ENCODE measurements at places on chromosomes 16 and 17.

DNA sequence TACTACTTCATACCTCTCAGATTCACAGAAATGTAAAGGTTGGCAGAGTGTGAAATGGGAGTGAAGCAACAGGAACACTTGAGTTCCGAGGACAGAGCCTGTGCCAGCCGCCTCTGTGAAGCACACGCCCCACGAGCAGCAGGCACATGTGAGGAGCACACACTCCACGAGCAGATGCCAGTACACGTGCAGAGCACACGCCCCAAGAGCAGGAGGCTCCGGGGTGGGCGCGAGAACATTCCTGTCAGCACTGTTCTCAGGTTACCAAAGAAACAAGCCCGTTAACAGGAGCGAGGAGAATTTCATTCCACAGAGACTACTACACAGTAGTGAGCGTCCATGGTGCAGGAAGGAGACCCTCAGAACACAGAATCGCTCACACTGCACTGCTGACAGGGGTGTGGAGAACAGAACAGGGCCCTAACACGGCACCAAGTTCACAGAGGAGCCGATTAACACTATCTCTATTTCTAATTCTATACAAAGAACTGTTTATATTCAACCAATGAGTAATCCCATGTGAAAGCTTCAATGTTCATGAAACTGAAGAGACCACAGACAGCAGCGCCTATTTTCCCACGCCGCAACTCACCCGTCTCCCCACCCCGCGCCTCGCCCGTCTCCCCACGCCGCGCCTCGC, 40.1 kb downstream of the KLHDC4 start:
- DNase-seq: no peak

- no peak for DNase-seq
Observed at GRCh38 chr16:83561876-83562275, 245.9 kb upstream of the HSBP1 start.

DNA sequence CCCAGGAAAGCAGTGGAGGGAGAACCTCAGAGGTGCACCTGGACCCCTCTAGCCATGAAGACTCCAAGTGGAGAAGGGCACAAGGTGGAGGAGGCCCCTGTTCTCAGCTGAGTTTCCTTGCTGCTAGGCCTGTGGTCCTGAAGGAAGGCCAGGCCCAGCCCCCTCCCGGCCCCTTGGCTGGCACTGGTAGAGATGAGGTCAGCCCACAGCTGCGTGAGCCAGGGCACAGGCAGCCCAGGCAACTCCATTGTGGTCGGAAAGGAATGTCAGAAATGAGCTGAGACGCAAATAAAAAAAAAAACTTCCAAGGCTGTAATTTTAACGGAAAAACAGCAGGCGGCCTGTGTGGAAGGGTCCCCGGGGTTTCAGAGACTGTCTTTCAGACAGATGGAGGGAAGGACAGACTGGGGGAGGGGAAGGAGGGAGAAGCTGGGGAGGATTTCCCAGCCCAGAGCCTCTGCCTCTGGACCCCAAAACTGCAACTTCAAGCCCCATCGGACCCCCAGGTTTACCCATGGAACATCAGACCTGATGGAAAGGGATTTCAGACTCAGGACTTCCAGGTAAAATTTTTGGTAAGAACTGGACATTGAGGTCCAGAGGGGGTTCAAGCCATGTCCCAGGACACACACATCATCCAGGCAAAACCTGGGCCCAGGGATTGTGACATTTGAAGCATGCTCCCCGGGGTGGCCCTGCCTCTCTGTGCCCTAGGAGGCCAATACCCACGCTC, 25.6 kb upstream of the MRPS23 start:
- no peak for DNase-seq

DNA sequence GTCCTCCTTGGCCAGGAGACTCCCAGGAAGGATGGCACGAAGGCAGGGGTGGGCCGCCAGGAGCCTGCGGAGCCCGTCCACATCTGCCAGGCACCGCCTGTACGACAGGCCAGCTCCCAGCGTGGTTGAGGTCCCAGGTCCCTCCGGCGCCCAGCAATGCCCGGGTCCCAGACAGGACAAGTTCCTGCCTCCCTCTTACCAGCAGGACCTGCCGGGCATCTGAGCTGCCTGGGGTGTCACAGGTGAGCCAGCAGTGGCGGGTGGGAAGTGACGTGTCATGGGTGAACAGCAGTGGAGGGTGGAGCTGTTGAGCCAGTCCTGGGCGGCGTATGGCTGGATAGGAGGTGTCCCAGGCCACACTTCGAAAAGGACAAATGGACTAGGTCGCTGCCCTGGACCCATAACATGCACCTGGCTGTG, 15.7 kb upstream of the BAHCC1 start:
- DNase-seq: no peak

GRCh38 chr17:32863559-32863958, 13.4 kb downstream of the MYO1D start:
- DNase-seq: no peak

DNA sequence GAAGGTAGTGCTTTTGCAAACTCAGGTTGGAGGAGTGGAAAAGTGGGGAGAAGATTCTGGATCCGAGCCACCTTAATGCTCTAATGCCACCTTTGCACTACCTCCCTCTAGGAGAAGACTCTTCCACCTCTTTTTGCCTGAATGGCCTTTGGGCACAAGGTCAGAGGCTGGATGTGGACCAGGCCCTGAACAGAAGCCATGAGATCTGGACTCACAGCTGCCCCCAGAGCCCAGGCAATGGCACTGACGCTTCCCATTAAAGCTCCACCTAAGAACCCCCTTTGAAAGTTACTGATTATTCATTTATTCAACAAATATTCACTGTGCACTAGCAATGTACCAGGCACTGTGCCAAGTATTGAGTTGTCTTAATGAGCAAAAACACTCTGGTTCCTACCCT, 3.2 kb downstream of the SHBG start:
- DNase-seq: no peak

DNA sequence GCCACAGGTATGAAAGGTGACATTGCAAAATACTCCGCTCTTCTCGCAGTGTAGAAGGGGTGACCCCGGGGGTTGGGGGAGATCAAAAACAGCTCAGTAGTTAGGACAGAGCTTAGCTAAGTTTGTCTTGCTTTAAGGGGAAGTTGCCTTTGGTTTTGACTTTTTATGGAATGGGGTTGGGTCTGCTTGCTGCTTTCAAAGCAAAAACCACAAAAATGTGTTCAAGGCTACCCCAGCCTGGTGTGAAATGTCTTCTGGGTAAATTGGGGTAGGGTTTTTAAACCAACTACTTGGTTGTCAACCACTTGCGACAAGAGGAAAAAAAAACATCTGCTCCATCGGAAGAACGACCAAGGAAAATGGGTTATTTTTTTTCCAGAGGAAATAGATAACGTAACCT, 6.2 kb downstream of the FUS start:
- DNase-seq: no peak

DNA sequence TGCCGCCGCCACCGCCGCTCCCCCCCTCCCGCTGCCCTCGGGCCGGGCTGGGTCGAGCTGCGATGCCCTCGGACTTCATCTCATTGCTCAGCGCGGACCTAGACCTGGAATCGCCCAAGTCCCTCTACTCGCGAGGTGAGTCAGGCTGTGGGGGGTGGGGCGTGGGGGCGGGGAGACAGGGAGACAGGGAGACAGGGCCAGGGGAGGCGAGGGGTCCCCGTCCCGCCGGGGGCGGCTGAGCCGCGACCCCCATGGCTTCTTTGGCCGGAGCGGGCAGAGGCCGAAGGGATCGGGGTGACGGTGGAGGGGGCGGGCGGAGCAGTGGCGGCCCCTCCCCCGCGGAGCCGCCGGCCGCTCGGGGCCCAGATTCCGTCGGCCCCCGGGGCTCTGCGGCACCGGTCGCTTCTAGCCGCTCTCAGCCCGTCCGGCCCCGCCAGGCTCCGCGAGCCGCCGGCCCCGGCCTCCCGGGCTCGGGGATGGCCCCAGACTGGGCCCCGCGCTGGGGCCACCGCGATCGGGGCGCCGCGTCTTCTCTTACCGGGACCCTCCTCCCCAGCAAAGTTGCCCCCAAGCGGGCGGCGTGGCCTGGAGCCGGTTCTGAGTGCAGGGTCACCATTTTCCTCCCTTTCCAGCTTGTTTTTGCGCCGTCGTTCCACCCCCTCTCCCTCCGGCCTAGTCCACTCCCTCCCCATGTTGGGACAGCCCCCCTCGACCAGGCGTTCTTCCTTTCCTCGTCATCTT, 644 bp downstream of the NFAT5 start:
- DNase-seq: no peak

- no peak for DNase-seq
Observed at GRCh38 chr17:72561266-72561665, 440.4 kb downstream of the SOX9 start.

GRCh38 chr16:67000384-67001351, 12.3 kb downstream of the CES4A start:
- DNase-seq: peak; percentile 45

GRCh38 chr16:12628536-12628935, 175.2 kb downstream of the CPPED1 start:
- DNase-seq: no peak

DNA sequence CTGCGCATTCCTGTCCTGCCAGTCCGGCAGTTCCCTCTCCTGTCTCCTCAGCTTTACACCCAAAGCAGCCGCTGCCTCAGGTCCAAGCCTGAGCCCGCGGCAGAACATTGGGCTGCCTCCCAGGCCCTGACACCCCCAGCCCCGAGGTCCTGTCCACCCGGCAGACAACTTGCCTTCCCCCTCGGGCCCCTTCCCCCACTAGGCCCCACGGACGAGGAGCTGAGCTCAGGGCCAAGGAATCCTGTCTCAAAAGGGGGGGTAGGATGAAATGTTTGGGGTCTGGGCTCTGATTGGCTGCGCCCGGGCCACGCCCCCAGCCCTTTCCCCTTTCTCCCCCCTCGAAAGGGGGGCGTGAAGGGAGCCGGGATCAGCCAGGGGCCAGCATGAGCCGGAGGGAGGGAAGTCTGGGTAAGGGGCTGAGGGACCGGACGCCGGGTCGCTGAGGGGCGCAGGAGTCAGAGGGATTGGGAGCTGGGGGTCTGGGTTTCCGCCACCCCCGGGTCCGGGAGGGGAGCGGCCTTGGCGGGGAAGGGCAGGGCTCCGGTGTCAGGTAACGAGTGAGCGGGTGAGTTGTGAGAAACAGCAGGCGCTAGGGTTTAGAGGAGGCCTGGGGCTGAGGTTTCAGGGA, at the start of gene CTF1:
Gene CTF1, plus strand, starts transcription at position 354 of the 628 bp plus-strand sequence. Its CDS starts 30 bp downstream, at position 384.
- no peak for DNase-seq

GRCh38 chr17:2369039-2369438, 31.7 kb downstream of the SGSM2 start:
- no peak for DNase-seq

GRCh38 chr17:57522042-57523005, 222.8 kb downstream of the CCDC182 start:
- DNase-seq: no peak

GRCh38 chr17:65888649-65889048, 303.3 kb downstream of the CEP112 start:
- DNase-seq: no peak

DNA sequence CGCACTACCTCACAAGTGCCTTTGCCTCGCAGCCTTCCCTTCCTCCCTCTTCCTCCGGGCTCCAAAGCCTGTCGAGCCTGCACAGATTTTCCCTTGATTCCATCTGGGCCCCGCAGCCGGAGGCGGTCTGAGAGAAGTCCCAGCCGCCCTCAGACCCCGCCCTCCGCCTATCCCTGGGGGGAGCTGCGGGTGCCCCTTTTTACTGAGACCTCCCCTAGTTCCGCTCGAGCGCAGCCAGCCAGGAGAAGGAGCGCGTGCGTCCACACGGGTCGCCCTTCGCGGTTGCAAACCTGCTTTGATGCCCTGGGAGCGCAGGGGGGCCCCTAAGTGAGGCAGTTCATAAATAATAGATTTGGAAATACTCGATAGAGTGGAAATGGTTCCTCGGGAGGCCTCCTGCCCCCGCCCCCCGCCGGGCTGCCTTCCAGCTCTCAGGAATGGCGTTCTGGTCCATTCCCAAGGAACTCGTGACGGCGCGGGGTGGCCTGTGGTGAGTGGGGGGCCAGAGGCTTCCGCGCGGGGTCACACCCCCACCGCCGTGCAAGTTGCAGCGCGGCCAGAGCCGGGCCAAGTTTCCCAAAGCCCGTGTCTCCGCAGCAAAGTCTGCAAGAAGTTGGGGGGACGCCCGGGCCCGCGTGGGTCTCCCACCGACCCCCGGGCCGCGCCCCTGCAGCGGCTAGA, 610 bp downstream of the C16orf74 start:
- no peak for DNase-seq

DNA sequence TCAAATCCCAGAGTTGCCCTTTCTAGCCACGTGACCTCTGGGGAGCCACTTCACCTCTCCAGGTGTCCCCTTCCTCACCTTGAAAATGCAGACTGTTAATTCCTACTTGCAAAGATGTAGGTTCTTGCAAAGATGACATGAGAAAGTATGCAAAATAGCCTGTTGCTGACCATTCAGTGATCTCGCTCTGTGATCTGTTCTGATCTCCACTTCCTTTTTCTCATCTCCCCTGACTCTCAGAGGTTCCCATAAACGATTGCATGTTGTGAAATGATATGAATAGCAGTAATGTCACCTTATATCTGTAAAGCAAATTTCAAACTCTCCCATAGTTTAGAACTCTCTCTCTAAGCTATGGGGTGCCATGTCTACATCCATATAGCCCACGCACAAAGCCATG, 182.3 kb downstream of the TMEM132E start:
- no peak for DNase-seq

DNA sequence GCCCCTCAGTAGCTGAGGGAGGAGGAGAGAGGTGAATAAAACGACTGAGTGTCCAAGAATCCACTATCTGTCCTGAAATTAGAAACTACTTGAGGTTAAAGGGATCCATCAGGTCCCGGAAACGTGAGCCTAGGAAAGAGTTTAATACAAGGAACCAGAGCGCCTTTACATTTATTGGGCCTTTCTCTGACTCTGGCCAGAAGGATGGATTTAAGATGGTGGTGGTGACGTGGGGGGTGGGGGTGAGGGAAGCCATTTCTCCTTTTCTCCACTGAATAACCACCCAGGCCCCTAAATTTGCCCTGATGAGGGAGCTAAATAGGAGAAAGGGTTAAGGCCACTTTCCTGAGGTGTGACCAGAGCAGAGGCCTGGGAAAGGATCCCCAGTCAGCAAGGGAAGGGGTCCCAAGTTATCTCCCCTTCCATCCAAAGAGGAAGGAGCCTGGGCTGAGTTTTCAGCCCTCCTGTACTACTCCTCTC, 1.0 kb upstream of the HOXB9 start:
- DNase-seq: no peak

DNA sequence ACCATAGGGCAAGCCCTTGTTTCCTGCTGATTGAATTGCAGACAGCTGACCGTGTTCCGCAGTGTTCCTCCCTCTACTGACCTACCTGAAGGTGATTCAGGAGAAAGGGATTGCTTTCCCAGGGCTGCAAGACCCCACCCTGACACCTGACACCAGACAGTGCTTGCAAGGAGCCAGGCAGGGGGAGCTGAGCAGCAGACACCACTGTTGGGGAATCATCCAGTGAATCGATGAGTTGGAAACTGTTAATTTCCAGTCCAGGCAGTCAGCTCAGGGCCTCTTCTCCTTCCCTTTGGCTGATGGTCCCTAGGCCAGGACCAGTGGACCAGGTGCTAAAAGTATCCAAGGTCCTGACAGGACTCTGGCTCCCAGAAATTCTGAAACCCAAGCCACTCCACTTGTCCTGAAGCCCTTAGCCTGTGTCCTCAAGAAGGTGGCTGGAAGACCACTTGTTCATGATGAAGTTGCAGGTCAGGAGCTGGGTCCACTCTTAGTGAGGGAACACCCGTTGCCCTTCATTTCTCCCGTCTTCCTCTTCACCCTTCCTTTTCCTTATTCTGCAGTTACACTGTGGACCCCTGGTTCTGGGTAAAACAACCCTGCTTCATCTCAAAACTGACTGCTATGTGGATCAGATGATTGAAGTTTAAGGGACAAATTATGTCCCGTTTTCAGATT, 9.5 kb upstream of the UNK start:
- no peak for DNase-seq

- DNase-seq: no peak
Observed at GRCh38 chr17:40615841-40616476, 31.7 kb downstream of the SMARCE1 start.
